ENCODE measurements at places on chromosomes 12 and 14.

DNA sequence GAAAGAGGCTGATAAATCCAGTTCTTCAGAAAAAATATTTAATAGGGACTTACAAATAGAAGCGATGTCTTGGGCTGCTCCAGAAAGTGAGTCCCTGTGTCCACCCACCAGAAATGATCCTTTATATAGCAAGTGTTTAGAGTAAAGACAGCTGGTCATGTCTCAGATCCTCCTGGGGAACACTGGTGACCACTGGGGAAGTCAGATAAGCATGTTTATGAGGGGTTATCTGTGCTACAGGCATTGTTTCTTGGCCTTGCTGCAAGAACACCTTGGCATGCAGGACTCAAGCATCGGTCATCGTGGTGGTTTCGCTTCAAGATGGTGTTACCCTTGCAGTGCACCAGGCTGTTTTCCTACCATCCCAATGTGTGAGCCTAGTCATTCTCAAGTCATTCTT lies 27.2 kb downstream of the CPM start:
- no peak for DNase-seq

DNA sequence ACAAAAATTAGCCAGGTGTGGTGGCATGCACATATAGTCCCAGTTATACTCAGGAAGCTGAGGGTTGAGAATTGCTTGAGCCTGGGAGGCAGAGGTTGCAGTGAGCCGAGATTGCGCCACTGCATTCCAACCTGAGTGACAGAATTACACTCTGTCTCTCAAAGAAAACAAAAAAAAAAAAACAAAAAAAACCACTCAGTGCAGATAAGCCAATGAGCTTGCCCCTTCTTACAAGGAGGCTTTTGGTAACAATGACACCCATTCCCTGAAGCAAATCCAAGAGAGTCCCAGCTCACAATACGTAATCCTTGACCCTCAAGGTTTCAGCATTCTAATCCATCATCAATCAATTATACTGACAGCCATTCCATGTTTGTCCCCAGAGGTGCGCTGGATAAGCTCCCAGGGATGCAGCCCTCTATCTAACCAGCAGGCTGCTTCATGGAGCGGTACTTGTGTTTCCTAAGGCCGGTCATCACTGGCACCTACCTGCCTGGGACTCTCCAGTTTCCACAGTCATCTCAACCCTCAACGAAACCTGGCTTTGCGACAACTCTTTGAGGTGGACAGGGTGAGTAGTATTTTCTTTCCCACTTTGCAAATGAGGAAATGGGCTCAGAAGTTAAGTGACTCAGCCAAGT lies 12.4 kb downstream of the GCN1 start:
- peak; percentile 48 for DNase-seq

GRCh38 chr14:79705126-79705894 lies 506.0 kb downstream of the DIO2 start:
- DNase-seq: no peak

DNA sequence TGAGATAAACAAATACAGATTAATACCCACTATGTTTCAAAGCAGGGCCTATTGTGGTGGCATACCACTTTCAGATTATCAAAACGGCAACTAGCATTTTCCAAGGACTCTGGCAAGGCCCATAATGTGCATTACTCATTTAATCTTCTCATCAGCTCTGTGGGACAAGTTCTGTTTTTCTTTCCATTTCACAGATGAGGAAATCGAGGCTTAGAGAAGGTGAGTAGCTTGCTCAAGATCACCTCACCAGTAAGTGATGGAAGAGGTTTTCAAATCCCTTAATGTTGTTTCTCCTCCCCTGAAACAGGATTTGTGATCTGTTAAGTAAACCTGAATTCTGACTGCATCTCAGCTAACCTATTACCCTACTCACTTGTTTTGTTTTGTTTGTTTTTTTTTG lies 3.9 kb upstream of the PYGL start:
- no peak for DNase-seq

- no peak for DNase-seq
These were observed 468.4 kb upstream of the FOXG1 start for GRCh38 chr14:28298156-28298555.

DNA sequence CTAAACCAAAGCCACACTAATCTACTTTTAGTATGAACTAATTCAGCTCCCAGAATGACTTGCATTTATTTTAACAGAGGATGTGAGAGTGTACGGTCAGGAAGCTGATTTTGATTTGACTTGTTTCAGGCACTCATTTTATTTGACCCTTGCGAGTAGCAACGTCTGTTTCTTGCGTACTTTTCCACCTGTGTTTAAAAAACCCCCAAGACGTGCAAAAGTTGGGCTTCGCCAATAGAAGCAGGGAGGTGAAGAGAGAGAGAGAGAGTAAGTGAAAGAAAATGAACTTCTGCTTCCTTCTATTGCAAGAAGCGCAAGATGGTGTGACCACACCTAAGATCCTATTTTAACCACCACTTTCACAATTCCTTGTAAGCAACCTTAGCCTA lies 6.7 kb upstream of the SLC15A4 start:
- DNase-seq: no peak

Measured in stromal cell of bone marrow (primary cell).